ENCODE measurements at places on chromosomes 11 and 22. TPM values are rescaled to one million over a fixed set of nuclear protein-coding genes. Genes with fewer than 3 reads are reported as not detected.

- DNase-seq, result no peak
Measured at GRCh38 chr22:25357132-25357455, 137.7 kb downstream of the CRYBB2 start.

GRCh38 chr11:69295995-69296889 is 2.3 kb downstream of the MYEOV start:
- DNase-seq, result no peak

DNA sequence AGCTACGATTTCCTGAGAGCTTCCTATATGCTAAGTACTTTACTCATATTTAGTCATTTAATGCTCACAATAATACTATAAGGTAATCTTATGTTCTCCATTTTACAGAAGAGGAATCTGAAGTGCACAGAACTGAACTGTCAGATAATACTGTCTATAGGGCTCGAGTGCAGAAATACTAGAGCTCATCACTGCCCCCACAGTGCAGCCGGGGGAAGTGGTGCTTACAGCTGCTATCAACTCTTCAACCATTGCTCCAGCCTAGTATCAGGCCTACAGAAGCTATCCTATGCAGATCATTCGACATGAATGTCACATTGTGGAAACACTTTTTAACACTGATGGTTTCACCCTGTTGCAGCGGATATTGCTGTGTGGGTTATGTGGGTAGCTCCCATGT is 929.9 kb downstream of the NTM start:
- no peak for DNase-seq

DNA sequence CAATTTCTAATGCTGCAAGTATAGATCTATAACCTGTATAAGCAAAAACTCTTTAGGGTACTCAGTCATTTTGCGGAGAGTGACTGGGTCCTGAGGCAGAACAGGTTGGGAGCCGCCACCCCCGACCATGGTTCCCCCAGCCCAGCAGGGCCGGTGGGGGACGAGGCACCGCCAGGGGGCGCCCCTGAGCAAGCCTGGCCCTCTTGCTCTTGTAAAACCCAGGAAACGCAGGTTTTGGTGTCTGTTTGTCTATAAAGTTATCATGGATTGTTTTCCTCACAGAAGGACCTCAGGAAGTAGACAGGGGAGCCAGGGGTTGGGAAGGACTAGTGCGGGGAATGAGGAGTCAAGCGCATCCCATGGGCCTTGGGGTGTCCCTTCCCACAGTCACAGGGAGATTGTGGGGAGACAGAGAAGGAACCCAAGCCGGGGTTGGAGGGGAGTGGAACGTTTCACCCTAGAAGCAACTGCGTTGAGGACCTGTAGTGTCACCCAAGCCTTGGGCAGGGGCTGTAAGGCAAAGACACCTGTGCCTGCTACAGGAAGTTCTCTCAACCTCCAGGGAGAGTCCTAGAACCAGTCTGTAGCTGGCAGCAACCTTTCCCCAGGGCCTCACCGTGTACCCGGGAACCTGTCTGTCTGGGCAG is 26.4 kb downstream of the KCTD17 start:
- no peak for DNase-seq

- DNase-seq, result no peak
Measured at GRCh38 chr11:66447012-66447411, 8.4 kb upstream of the MRPL11 start.

GRCh38 chr11:1739576-1739975 is 10.8 kb downstream of the IFITM10 start:
- DNase-seq, result no peak

- DNase-seq, result no peak
Measured at GRCh38 chr11:85086504-85087284, 540.5 kb downstream of the DLG2 start.

GRCh38 chr11:1451781-1452470 is 34.7 kb downstream of the MOB2 start:
- DNase-seq, result no peak

DNA sequence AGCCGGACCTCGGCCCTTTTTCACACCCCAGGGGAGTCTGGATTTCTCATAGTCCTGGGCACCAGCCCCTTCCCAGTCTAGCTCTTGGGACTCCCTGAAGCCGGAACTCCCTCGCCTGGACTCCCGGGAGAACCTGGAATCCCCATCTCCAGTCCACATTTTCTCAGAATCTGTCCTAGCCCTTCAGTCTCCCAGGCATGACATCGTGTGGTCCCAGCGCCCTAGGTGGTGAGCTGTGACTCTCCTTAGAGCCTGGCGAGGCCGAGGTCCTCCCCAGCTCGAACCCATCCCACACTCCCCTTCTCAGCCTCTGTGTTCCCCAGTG is 673 bp upstream of the DUSP18 start:
- no peak for DNase-seq

DNA sequence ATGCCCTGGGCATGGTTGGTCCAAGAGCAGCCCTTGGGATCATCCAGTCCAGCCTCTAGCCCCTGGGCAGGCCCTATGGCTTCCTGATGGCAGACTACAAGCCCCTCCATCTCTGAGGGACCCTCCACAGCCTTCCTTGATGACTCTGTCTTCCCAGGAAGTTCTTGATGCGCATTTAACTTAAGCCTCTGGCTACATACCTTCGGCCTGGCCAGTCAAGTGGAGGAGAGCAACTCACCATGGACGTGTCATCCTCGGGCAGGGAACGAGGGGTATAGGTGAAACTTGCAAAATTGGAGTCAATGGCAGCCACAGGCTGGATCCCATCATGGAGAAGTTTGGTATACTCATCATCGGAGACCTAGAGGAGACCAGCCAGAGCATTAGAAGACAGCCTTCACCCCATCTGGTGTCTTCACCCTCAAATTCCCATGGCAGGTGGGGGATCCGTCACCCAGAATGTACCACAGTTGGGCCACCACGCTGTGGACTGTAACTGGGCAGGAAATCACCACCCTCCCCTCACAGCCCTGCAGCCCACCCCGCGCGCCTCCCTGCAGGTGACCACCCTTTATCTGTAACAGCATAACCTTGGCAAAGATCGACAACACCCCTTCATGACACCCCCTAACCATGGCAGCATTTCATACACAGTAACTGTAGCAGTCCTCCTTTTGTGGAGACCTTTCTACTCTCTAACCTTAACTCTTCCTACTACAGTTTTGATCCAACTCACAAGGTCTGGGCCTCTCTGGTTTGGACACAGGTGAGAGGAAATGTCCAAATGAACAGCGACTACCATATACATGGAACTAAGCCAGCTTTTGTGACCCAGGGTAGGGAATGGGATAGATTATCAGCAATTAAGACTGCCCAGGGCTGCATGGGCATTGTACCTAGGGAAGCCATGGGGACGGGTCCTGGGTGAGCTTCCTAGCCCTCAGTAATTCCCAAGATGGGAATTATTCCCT is 91.7 kb downstream of the PDE2A start:
- DNase-seq, result no peak

DNA sequence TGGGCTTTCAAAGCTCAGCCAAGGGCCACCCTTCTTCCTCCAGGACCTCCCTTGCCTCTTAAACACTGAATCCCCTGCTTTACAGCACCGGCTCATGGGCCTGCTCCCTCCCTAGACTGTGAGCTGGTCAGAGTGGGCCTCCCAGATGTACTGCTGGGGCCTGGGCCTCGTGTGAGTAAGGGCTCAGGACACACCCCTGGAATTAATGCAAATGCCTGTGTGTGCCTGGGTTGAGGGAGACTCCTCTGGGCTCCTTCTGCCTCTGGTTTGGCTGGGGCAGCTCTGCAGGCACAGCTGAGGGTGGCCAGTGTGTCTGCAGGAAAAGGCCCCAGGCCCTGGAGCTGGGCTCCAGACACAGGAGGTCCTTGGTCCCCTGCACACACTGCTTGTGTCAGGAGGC is 24.2 kb downstream of the ALX4 start:
- no peak for DNase-seq

DNA sequence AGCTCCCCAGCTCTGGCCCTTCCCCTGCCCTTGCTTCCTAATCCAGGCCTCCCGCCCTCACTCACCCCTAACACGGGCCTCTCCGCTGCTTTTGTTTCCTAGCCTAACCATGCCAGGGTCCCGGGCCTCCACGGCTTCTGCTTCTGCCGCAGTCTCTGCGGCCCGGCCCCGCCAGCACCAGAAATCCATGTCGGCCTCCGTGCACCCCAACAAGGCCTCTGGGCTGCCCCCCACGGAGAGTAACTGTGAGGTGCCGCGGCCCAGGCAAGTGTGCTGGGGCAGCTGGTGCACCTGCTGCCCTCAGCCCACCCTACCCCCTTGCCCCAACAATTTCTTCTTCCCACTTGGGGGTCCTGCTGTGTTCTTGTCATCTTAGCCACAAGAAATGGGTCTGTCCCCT is 13.1 kb downstream of the RCOR2 start:
- no peak for DNase-seq

DNA sequence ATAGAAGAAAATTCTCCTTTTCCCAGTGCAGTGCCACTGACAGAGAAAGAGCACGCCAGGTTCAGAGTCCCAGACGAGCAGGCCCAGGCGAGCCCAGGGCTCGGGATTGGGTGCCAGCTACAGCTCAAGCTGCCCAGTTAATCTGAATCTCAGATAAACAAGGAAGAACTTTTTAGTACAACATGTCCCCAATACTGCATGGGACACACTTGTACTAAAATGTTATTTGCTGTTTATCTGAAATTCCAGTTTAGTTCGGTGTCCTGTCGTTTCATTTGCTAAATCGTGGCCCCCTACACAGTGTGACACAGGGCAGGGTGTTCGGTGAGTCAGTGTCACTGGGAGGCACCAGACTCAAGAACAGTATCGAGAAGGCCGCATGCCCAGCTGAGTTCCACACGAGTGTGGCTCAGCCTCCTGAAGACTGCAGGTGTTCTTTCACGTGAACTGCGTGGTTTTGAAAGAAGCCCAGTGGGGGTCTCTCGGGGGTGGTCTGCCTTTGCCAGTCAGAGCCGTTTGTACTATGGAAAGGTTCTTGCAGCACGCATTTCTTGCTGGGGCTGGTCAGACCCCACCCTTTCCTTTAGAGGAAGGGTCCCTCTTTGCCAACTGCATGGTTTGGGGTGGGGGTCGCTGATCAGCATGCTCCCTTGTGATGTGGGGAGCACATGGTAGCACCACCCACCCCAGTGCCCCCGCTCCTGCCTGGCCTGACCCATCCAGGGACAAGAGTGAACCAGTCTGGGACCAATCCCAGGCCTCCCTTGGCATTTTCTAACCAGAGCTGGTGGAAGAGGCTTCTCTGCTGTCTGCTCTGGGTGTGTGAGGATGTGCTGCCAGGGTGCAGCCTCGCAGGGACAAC is 115.6 kb upstream of the B3GAT1 start:
- DNase-seq, result no peak

DNA sequence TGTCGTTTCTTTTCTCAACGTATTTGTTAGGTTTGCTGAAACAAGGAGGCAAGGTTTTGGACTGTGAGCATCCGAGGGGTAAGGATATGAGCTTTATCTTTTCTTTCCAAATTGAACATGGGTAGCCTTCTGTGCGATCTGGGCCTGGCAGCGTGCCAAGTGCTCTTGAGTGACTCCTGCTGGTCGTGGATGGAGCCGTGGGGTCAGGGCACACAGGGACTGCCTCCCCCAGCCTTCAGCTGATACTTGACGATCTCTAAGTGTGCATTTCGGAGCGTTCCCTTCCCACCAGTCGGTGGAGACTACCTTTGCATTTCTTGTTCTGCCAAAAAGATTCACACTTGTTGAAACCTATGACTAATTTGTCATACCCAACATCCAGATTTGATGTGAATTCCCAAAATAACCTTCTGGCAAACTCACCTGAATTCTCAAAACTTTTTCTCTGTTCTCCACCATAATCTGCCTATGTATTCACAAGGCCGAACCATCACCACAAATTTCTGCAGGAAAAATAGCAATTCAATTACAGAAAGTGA is 40.1 kb upstream of the CLMP start:
- DNase-seq, result no peak

DNA sequence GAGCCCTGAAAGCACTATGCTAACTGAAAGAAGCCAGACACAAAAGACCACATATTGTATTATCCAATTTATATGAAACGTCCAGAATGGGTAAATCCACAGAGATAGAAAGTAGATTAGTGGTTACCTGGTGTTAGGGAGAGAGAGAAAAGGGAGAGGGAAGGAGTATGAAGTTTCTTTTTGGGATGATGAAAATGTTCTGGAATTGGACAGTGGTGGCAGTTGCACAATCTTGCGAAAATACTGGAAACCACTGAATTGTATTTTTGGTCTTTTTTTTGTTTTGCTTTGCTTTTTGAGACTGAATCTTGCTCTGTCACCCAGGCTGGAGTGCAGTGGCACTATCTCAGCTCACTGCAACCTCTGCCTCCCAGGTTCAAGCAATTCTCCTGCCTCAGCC is 63.5 kb downstream of the MRTFA start:
- no peak for DNase-seq

DNA sequence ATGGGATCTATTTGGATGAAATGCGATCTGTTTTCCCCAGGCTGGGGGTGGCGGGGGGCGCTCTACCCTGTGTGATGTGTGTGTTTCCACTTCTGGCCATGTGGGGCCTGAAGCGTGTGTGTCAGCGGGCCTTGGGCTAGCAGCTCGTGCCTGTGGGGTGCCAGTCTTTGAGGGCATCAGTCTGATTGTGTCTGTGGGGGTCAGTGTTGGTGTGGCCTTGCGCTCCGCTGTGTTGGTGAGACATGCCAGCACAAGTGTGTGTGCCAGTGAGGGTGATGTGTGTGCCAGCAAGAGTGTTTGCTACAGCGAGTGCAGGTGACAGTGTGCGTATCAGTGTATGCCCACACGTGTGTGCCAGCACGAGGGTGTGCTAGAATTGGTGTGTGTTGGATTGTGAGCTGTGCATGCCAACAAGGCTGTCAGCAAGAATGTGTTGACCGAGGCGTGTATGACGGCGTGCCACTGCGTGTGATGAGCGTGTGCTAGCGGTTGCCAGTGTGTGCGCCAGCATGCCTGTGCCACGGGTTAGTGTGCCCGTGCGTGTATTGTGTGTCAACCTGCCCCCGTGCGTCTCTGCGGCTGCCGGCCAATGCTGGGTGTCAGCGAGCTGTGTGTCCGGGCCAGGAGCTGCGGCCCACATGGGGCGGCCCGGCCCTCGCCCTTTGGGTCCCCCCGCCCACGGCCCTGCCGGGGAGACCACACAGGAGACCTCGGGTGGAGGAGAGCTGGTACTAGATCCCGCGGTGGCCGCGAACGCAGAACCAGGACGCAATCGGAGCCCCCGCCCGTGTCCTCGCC is 519 bp downstream of the ARRB1 start:
- no peak for DNase-seq

The KCNA4 gene
- total RNA-seq, result not detected

The MOB2 gene
- 34.6 TPM for total RNA-seq

The BCO2 gene
- 1.3 TPM for total RNA-seq

The SLC22A12 gene
- total RNA-seq, result not detected

The TRPM5 gene
- not detected for total RNA-seq

The LINC01488 gene
- not detected for total RNA-seq

Measured in glomerular endothelial cell (primary cell).